ENCODE measurements at places on chromosomes 3 and 15.

GRCh38 chr15:38373016-38373415 is 80.9 kb upstream of the FAM98B start:
- DNase-seq = no peak

- DNase-seq = no peak
Measured at GRCh38 chr3:175098644-175099043, 239.5 kb downstream of the NAALADL2 start.

GRCh38 chr15:74320352-74321247 is 46.8 kb downstream of the CYP11A1 start:
- DNase-seq = no peak

DNA sequence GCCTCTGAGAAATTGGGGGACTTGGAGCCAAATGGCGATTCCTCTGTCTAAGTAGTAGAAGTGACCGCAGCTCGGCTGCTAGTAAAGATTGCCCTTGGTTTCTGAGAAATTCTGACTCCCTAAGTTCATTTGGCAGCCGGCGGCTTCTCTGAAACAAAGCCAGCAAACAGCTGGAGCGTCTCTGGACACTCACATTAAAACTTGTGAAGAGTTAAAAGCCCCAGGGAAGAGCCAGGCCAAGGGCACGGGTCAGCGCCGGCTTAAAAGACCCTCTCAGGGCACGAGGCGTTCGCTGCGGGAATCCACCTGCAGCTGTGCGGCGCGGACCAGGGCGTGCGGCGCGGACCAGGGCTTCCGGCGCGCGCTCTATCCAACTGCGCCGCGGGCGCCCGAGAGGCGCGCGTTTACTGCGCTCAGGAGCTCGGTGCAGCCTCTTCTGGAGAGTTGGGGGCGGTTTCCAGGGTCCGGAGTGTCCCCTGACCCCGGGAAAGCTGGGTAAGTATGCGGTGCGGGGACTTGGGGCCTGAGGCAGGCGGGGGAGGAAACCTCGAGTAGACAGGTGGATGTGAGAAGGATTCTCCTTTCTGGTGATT is at the start of gene COL6A5:
COL6A5 (plus strand) TSS at position 186 of the 593 bp plus-strand sequence. CDS start 27,967 bp downstream, outside the sequence.
- DNase-seq = no peak

- no peak for DNase-seq
Measured at GRCh38 chr3:52399593-52399992, 45.3 kb downstream of the SEMA3G start.

All from cortex of kidney (tissue), 1 donor.